ENCODE measurements at places on chromosomes 5 and 9.

DNA sequence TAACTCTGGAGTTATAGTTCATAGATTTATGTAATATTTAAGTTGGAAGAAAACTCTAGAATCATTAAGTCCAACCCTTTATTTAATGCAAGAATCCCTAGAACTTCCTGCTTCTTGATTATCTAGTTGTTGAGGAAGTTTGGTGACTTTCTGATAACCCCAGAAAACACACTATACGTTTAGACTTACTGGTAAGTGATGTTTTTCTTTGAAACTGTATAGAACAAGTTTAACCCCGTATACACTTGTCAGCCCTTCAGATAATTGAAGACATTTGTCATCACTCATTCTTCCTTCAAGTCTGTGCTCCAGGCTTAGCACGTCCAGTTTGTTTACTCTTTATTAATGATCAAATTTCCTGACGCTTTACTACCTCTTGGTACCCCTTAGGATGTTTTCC, 9.0 kb downstream of the NDUFS4 start:
- no peak for DNase-seq

GRCh38 chr5:142600092-142600491, 85.8 kb downstream of the FGF1 start:
- DNase-seq, result no peak

GRCh38 chr5:155087036-155087435, 73.5 kb downstream of the KIF4B start:
- peak; percentile 42 for DNase-seq

GRCh38 chr9:106861640-106862109, 1.3 kb upstream of the ZNF462 start:
- no peak for DNase-seq

- no peak for DNase-seq
These were observed 138.6 kb downstream of the ERCC6L2 start for GRCh38 chr9:96014078-96014477.

- DNase-seq, result no peak
These were observed 26.9 kb downstream of the KLHL3 start for GRCh38 chr5:137708796-137709559.

- DNase-seq, result peak; percentile 37
These were observed 3.9 kb downstream of the GCNT4 start for GRCh38 chr5:75048457-75048953.

DNA sequence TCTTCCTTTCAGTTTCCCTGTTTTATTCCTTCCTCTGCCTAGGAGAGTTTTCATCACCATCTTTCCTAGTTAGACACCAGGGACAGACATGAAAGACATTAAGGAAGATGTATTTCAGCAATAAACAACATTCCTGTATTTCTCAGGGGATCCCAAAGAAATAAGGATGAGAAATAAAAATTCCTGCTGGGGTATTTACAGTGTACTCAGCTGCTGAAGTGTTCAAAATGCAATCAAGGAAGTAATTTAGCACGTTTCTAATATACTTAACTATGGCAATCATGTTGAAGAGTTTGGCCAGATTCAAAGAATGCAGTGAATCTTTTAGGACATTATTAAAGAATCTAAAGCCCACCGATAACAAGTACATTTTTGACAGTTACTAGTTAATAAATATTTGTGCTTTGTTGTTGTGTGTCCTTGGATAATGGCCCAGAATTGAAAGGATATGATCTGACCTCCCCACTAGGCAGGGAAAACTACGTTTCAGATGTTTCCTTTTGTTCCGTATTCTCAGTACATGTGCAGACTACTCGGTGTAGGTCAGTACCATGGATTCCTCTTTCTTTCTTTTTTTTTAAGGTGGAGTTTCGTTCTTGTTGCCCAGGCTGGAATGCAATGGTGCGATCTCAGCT, 46.8 kb downstream of the INIP start:
- no peak for DNase-seq

- peak; percentile 30 for DNase-seq
These were observed 51.7 kb downstream of the SLC12A2 start for GRCh38 chr5:128135286-128135685.

- peak; percentile 56 for DNase-seq
These were observed 106.8 kb upstream of the NREP start for GRCh38 chr5:111863801-111864200.

DNA sequence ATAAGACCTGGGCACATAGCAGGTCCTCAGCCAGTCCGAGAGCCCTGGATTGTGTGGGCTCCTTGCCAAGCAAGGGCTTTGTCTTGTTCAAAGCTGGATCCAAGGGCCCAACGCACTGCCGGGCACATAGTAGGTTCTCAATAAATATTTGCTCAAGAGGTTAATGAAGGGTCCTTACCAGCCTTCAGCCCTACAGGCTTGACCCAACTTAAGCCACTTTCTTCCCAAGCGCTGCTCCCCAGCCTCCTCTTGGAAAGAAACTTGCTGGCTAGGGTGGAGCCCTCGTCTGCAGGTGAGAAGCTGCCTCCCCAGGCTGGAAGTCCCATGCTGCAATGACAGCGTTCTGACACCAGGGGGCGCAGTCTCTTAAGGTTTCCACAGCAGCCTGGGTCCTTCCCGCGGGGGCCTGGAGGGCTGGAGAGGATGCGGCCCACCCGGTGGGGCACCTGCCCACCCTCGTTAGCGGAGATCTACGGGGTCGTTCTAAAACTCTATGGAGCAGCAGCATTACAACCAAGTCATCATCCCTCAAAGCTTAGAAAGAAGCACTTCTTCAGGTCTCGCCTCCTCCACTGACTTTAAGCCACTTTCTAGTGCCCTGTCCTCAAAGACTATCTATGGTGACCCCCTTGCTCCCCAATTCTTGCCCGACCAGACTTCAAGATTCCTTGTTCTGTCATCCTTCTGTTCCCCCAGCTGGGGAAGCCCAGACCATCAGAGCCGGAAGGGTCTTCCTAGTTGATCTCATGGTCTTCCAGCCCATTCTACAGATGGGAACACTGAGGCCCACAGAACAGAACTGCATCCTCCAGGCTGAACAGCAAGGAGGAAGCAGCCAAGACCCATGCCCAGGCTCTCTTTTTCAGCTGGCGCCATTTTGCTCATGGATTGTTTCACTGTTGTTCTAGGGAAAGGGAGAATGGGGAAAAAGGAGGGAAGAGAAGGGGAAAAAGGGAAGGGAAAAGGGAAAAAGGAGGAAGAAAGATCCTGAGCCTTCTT, 115.4 kb downstream of the LHX2 start:
- DNase-seq, result peak; percentile 65

Data from IMR-90 (cell line).